Renal pelvis (tissue), 12 donors: ENCODE measurements at places on chromosomes 1 and 21. TPM values are rescaled to one million over a fixed set of nuclear protein-coding genes. Genes with fewer than 3 reads are reported as not detected.

GRCh38 chr21:46114963-46115362, 17.1 kb downstream of the COL6A2 start:
- no peak for DNase-seq

GRCh38 chr1:240188139-240188538, 96.5 kb downstream of the FMN2 start:
- no peak for DNase-seq

- DNase-seq: no peak
Measured at GRCh38 chr1:24420547-24420946, 4.9 kb downstream of the NIPAL3 start.

- no peak for DNase-seq
Measured at GRCh38 chr1:165114889-165115285, 241.6 kb downstream of the LMX1A start.

GRCh38 chr1:161973924-161974845, 49.5 kb downstream of the OLFML2B start:
- no peak for DNase-seq

GRCh38 chr1:113133759-113134158, 60.8 kb downstream of the LRIG2 start:
- no peak for DNase-seq

GRCh38 chr1:164659621-164660411, 100.8 kb downstream of the PBX1 start:
- peak; percentile 58 for DNase-seq

GRCh38 chr1:174217248-174217647, 57.9 kb downstream of the RABGAP1L start:
- no peak for DNase-seq

DNA sequence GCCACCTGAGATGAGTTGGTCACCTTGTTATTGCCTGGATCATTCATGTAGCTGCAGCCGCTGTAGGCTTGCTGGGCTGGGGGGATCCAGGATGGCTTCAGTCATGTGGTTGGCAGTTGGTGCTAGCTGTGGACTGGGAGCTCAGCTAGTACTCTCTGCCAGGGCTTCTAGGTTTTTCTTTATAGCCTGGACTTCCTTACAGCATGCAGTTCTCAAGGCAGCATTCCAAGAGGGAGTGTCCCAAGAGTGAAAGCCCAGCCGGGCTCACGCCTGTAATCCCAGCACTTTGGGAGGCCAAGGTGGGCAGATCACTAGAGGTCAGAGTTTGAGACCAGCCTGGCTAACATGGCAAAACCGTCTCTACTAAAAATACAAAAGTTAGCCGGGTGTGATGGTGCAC, 23.7 kb upstream of the ACTL8 start:
- no peak for DNase-seq

- DNase-seq: no peak
Measured at GRCh38 chr1:22329148-22329515, 122.5 kb upstream of the ZBTB40 start.

DNA sequence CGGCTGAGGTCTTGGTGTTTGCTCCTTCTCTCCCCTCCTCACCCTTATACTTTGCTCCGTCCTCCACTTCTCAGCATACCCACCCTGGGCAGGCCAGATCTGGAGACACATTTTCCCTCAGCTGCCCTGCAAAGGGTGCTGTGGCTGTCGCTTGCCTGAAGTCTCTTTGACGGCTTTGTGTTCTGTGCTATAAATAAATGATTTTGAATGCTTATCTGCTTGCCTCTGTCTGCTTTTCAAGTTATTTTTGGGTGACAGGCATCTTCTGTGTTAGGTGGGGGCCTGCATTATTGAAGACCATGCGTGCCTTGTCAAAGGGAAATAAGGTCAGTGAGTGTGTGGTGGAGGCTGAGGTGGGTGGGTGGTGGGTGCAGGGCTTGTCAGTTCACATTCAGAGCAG, 66.9 kb upstream of the KCND3 start:
- DNase-seq: no peak

DNA sequence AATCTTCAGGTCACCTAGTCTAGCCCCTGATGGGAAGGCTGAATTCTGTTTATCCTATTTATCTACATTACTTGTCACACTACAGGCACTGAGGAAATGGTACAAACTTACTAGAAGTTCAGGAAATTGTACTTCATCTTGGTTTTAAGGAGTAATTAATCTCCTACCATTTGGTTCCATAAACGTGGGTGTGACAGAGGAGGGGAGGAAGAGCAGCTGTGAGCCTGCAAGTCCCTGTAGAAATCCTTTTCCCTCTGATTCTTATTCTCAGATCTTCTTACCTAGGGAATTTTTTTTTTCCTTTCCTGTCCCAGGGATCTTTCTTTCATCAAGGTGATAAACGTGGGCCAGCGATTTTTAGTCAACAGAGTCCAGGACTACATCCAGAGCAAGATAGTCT, 14.1 kb downstream of the PFKFB2 start:
- DNase-seq: no peak

- DNase-seq: peak; percentile 17
Measured at GRCh38 chr1:84504580-84505492, 1.4 kb upstream of the SPATA1 start.

DNA sequence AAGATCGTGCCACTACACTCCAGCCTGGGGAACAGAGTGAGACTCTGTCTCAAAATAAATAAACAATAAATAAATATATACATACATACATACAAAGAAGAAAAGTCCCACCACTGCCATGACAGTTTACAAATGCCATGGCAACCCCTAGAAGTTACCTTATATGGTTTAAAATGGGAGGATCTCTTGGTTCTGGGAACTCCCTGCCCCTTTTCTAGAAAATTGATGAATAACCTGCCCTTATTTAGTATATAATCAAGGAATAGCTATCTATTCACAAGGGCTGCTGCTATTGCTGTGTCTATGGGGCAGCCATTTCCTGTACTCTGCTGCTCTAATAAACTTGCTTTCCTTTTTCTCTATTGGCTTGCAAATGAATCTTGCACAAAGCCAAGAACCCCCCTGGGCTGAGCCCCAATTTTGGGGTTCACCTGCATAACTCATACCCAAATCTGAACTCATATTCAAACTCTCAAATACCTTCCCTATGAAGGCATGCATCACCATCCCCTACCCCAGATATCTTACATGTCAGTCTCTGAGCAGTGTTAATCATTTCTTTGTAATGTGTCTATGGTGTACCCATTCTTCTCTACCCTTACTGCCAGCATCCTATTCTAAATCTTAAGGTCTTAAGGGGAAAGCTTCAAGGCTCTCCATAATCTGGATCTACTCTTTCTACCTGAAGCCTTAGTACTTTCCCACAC, 9.0 kb downstream of the GON4L start:
- DNase-seq: no peak

DNA sequence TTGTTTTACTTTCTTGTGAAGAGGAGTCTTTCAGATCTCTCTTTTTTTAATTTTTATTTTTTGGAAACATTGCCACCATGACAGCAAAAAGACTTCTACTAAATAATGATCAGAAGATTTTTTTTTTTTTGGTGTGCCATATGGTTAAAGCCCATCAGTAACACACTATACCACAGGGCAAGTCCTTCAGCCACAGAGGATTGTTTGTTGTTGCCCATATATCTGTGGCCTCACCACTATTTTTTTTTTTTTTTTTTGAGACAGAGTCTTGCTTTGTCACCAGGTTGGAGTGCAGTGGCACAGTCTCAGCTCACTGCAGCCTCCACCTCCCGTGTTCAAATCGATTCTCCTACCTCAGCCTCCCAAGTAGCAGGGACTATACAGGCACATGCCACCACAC, 29.2 kb downstream of the UAP1 start:
- no peak for DNase-seq

DNA sequence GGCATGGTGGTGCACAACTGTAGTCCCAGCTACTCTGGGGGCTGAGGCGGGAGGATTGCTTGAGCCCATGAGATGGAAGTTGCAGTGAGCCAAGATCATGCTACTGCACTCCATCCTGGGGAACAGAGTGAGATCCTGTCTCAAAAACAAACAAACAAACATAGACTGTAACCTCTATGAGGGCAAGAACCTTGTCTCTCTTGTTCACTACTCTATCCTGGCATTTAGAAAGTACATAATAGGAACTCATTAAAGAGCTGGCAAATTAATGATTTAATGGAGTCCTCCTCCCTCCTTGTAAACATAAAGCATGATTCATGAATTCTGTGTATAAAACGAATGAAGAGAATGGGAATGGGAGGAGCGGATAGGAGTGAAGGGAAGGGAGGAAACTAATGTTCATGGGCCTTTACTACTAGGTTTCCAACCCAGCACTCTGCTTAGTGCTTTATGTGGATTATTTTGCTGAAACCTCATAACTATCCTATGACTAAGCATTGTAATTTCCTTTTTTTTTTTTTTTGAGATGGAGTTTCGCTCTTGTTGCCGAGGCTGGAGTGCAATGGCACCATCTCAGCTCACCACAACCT, 8.6 kb downstream of the LMOD1 start:
- no peak for DNase-seq

- DNase-seq: no peak
Measured at GRCh38 chr1:237732657-237733056, 158.1 kb downstream of the ZP4 start.

GRCh38 chr21:44290327-44291077, 4.8 kb downstream of the AIRE start:
- DNase-seq: no peak

The SLC45A1 gene
- 4.3 TPM for polyA plus RNA-seq

The SPRR2E gene
- polyA plus RNA-seq: not detected

The TNN gene
- 3.1 TPM for polyA plus RNA-seq

The GABRD gene
- 1.1 TPM for polyA plus RNA-seq

The ROR1 gene
- polyA plus RNA-seq: 28.9 TPM

The PHLDA3 gene
- polyA plus RNA-seq: 12.7 TPM

The F3 gene
- 41.2 TPM for polyA plus RNA-seq

The SMIM1 gene
- 26.5 TPM for polyA plus RNA-seq

The HOOK1 gene
- polyA plus RNA-seq: 59.0 TPM
